HuH-7 (cell line): ENCODE measurements at places on chromosomes 7 and 10.
A peak's percentile ranks its signal among the peaks of the same experiment; 100 is the strongest.

- DNase-seq, result peak; percentile 93
Measured at GRCh38 chr7:55964261-55965099, at the start of gene NIPSNAP2. Gene NIPSNAP2 (plus strand): TSS chr7:55964585. CDS start chr7:55964610, 25 bp downstream.

DNA sequence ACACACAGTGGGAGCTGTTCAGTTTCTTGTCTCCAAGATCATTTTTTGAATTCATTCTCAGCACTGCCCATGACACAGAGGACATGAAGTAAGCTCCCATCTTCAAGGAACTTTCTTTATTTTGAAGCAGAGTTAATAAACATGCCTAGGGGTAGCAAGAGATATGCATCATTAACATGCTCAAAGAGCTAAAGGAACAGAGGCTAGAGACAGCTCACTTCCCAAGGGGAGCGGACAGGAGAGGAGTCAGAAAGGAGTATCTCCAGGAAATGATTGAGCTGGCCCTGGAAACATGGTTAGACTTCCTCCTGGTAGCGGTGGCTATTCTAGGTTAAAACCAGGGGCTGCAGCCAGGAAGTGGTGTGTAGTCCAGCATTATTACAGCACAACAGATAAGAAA lies 135.9 kb downstream of the GPAM start:
- no peak for DNase-seq

- DNase-seq, result no peak
Measured at GRCh38 chr10:89684604-89685003, 16.8 kb upstream of the KIF20B start.

DNA sequence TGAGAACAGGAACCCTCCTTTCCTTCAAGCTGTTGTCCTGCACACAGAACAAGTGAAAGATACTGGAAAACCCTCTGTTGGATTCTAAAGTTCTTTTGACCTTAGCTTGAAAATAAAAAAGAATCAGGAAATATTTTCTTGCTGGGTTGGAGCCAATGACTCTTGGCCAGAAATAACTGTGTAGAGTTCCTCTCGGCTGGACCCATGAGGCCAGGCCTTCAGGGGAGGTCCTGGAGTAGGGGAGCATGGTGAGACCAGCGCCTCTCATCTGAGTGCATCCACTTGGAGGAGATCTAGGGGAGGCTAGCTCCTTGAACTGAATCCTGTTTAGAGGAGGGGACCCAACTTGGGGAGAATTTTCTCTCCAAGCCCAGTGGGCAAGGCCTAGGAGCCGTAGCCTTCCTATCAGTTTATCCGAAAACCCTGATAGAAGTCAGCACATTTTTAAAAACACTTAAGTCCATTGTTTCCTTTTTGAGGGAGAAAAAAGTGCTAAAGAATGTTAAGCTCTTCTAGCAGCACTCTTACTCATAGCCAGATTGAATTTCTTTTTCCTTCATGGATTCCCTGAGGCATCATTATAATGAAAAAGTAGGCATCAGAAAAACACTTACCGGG lies 635.7 kb upstream of the ANKRD30A start:
- no peak for DNase-seq

GRCh38 chr10:88361995-88362807 lies 220.9 kb downstream of the RNLS start:
- DNase-seq, result no peak

GRCh38 chr10:68353537-68353936 lies 20.8 kb upstream of the PBLD start:
- no peak for DNase-seq

DNA sequence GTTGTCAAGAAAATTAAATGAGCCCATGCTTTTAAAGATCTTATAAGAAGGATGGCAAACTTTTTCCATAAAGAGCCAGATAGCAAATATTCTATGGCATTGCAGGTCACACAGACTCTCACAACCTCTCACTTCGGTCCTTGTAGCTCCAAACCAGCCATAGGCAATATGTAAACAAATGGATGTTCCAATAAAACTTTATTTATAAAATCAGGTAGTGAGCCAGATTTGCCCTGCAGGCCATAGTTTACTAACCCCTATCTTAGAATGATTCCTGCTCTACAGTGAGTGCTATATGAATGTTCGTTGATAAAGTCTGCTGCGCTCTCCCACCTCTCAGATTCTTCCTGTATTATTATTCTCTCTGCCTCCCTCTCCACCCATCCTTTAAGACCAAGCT lies 177.7 kb downstream of the KCNMA1 start:
- DNase-seq, result no peak

DNA sequence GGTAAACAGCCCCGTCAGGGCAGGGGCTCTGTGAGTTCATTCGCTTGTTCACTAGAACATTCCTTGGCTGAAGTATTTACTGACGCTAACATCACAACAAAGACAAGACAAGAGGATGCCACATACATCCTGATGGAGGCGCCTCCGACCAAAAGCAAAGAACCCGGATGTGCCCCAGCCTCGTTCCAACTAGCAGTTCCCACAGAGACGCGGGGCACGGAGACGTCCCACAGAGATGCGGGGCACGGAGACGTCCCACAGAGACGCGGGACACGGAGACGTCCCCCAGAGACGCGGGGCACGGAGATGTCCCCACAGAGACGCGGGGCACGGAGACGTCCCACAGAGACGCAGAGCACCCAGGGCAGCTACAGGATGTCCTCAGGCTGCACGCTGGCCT lies 35.4 kb upstream of the CFAP46 start:
- no peak for DNase-seq

DNA sequence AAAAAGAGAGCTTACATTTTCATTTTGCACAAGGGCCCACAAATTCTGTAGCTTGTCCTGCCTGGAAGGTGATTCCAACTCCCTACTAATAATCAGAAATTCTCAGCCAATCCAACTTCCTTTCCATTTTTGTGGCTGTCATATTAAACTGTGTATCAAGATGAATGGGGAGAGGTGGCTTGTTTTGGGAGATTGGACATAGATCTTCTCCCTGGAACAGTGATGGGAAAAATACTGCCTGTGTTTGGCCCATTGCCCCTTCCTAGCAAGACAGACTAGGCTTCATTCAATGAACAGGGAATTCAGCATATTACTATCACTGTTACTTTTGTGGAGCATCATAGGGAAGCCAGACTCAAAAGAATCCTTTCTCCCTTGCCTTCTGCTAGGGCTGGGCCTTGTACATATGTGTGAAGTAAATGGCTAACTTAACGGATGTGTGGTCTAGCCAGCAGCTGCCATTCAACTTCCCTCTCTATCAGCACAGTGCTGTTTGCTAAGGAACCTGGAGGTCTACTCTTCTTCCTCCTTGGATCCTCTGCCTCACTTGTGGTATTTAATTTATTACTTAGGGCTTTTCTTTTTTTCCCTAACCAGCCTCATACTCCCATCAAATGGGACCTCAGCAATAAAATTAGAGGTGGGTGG lies 326.0 kb downstream of the BICC1 start:
- DNase-seq, result no peak

DNA sequence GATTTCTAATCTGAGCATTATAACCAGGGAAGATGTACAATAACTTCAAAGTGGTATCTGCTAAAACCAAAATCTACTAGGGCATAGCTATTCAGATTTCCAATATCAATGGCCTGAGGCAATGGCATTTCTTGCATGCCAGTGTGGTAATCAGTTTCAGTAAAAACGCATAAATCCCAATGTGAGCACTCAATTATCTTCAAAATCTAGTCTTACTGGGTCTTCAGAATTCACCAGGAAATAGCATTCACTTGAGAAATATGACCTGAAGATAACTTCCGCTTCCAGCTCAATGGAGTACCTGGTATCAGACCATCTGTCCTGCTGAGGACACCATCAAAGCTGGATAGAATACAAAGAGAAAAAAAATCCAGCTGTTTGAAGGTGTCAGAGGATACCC lies 72.4 kb downstream of the TRIL start:
- no peak for DNase-seq

GRCh38 chr10:21372651-21373410 lies 152.7 kb downstream of the SKIDA1 start:
- peak; percentile 44 for DNase-seq

GRCh38 chr7:108004220-108005142 lies 1.5 kb upstream of the LAMB1 start:
- peak; percentile 73 for DNase-seq
